ENCODE measurements at places on chromosomes 6 and 20. TPM values are rescaled to one million over a fixed set of nuclear protein-coding genes. Genes with fewer than 3 reads are reported as not detected.

Gene HLA-F
- 229 TPM for total RNA-seq

DNA sequence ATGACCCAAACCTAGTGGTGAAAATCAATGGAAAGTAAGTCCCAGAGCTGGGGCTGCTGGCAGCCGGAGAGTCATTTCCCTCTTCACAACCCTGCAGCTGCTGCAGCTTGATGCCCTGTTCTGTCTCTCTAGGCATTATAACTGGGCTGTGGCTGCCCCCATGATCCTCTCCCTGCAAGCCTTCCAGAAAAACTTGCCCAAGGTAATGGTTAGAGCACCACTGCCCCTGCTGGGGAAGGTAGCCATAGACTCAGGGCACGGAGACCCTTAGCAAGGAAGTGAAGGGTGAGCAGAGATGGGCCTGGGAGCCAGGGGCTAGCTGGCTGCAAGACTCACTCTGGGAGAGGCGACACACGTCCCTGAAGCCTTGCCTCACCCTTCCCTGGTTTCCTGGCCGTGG is 12.0 kb downstream of the LPIN3 start:
- H3K36me3 ChIP-seq = no peaks in the 10 kb centered on the region
- no peak overlapping the region for H3K27ac ChIP-seq
- DNase-seq = no peak
- H3K27me3 ChIP-seq = no peaks in the 10 kb centered on the region

GRCh38 chr6:84549917-84550316 is 214.5 kb downstream of the TBX18 start:
- H3K4me3 ChIP-seq = no peak overlapping the region
- H3K4me1 ChIP-seq = no peaks in the 10 kb centered on the region
- H3K27me3 ChIP-seq = no peaks in the 10 kb centered on the region

GRCh38 chr6:57064809-57065208 is 18.3 kb downstream of the KIAA1586 start:
- DNase-seq = no peak
- no peak overlapping the region for H3K27ac ChIP-seq
- no peaks in the 10 kb centered on the region for H3K27me3 ChIP-seq
- H3K36me3 ChIP-seq = peaks cover 35% of the 10 kb centered on the region
- H3K4me1 ChIP-seq = no peaks in the 10 kb centered on the region

DNA sequence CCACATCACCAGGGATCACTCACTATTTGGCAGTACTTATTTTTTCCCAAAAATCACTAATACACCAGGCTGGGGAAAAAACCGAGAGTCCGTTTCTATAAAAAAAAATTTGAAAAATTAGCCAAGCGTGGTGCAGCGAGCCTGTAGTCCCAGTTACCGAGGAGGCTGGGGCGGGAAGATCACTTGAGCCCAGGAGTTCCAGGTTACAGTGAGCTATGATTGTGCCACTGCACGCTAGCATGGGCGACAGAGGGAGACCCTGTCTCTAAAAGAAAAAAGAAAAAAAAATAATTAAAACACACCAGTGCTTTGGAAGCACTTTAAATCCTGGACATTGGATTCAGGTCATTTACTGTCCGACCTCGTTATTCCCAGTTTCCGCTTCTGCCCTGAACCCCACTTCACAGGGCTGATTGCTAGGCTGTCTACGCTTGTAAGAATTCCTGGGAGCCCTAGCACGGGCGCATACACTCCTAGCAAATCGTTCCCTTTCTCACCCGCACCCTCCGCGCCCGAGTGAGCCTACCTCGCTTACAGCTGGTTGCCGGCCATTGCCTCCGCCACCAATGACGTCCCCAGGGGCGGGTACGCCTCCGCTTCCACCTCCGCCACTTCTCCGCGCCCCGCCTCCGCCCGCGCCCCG is at the start of gene TPMT:
Gene TPMT, minus strand, starts transcription at position 571 of the 643 bp plus-strand sequence. CDS start 5,950 bp downstream, outside the sequence.
- no peaks in the 10 kb centered on the region for H3K27me3 ChIP-seq
- H3K36me3 ChIP-seq = peaks cover under 1% of the 10 kb centered on the region
- peak within 1 kb of the TSS; percentile 93 for H3K4me3 ChIP-seq
- H3K27ac ChIP-seq = peak within 1 kb of the TSS; percentile 90
- H3K4me1 ChIP-seq = peaks cover 27% of the 10 kb centered on the region

- DNase-seq = peak; percentile 1
- no peaks in the 10 kb centered on the region for H3K27me3 ChIP-seq
- H3K4me1 ChIP-seq = no peaks in the 10 kb centered on the region
- peaks cover 20% of the 10 kb centered on the region for H3K36me3 ChIP-seq
These were observed 39.0 kb downstream of the PYGB start for GRCh38 chr20:25286917-25287316.
